ENCODE measurements at places on chromosomes 16 and 17. TPM values are rescaled to one million over a fixed set of nuclear protein-coding genes. Genes with fewer than 3 reads are reported as not detected.

SCNN1G gene
- total RNA-seq, result 0.27 TPM

PRR35 gene
- total RNA-seq, result 0.13 TPM

KCNG4 gene
- total RNA-seq, result not detected

SHBG gene
- 0.29 TPM for total RNA-seq

NPIPA2 gene
- total RNA-seq, result 1.1 TPM

KRTAP3-1 gene
- not detected for total RNA-seq

RARA gene
- total RNA-seq, result 48.7 TPM

RILP gene
- total RNA-seq, result 17.6 TPM

PRSS22 gene
- 1.3 TPM for total RNA-seq

CA7 gene
- not detected for total RNA-seq

ABCC12 gene
- 0.03 TPM for total RNA-seq

CX3CL1 gene
- total RNA-seq, result 0.08 TPM

RPS15A gene
- total RNA-seq, result 2,434 TPM

HAP1 gene
- 1.5 TPM for total RNA-seq

SYNRG gene
- total RNA-seq, result 14.8 TPM

FZD2 gene
- 26.6 TPM for total RNA-seq

USH1G gene
- 0.07 TPM for total RNA-seq

SLFN14 gene
- not detected for total RNA-seq

ALOX12B gene
- total RNA-seq, result 1.8 TPM

OTOP2 gene
- not detected for total RNA-seq

CWC25 gene
- total RNA-seq, result 20.5 TPM

TOM1L1 gene
- 39.8 TPM for total RNA-seq

CACNG5 gene
- not detected for total RNA-seq

NFATC3 gene
- total RNA-seq, result 16.2 TPM

TBC1D26 gene
- total RNA-seq, result not detected

TPSAB1 gene
- not detected for total RNA-seq

CCL5 gene
- 1.0 TPM for total RNA-seq

TEX19 gene
- 0.45 TPM for total RNA-seq

CHST6 gene
- total RNA-seq, result 0.34 TPM

HIC1 gene
- total RNA-seq, result 1.3 TPM

Measured in A549 treated with GW870086 at 1 μM for 4 hours (cell line).